ENCODE measurements at places on chromosomes 5 and 9. TPM values are rescaled to one million over a fixed set of nuclear protein-coding genes. Genes with fewer than 3 reads are reported as not detected.

SOHLH1 gene
- total RNA-seq: not detected

SNCB gene
- total RNA-seq: not detected

MAMDC2 gene
- total RNA-seq: not detected

PCDHB15 gene
- not detected for total RNA-seq

CYFIP2 gene
- 452 TPM for total RNA-seq

CCDC187 gene
- total RNA-seq: not detected

CNTFR gene
- not detected for total RNA-seq

OTP gene
- total RNA-seq: not detected

GDA gene
- total RNA-seq: not detected

ARID3C gene
- total RNA-seq: 0.69 TPM

FAM78A gene
- 128 TPM for total RNA-seq

FOXD4L4 gene
- 0.37 TPM for total RNA-seq

LVRN gene
- not detected for total RNA-seq

ADAMTSL1 gene
- total RNA-seq: not detected

F2R gene
- total RNA-seq: 5.9 TPM

MLANA gene
- total RNA-seq: not detected

NR4A3 gene
- 0.29 TPM for total RNA-seq

NUTM2F gene
- total RNA-seq: not detected

F12 gene
- total RNA-seq: 0.22 TPM

CATSPER3 gene
- 1.2 TPM for total RNA-seq

Data from activated CD4-positive, alpha-beta T cell treated with anti-CD3 and anti-CD28 coated beads, Interleukin-2, amount 10 ng/mL, durations not matched to agents 7 days and 5 days (primary cell).